NCI-H460 (cell line): ENCODE measurements at places on chromosomes 6 and 20. TPM values are rescaled to one million over a fixed set of nuclear protein-coding genes. Genes with fewer than 3 reads are reported as not detected.

Gene SRF
- 16.4 and 21.1 TPM in 2 replicates for total RNA-seq

Gene MUC22
- not detected in 2 replicates for total RNA-seq

Gene EDN1
- 12.0 and 12.8 TPM in 2 replicates for total RNA-seq

Gene TGM6
- not detected in 2 replicates for total RNA-seq

DNA sequence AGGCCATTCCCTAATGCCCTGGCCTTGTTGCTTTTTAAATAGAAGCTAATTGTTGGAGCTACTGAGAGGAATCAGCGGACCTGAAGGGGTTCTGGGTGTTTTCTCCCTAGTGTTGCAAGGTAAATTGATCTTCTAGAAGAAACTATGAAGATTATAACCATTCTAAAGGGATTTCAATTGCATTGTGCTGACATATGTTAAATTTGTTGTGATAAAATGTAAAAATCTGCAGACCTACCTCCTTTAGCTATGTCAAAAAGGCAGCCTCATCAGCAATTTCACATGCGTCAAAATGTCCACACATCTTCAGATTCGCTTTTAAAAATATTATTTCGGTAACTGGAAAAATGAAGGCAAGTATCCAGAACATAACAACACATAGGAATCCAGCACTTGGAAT, 44.4 kb downstream of the IYD start:
- DNase-seq: no peak

GRCh38 chr6:15132854-15133670, 112.8 kb upstream of the JARID2 start:
- DNase-seq: peak; percentile 30

DNA sequence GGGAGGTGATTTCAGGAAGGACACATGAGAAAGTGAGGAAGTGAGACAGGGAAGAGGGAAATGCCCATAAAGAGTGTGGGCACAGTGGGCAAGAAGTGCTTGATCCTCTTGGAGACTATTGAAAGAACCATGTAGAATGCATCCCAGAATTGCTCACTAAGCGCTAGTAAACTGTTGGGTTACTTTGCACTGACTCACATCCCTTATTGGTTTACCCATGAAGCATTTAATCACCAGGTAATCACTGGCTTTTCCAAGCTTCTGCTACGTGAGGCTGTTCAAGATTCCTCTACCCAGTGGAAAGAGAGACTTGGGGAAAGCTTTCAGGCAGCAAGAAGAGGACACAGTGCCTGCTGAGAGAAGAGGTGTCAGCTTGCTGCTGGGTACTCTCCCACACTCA, 410.0 kb upstream of the JAG1 start:
- DNase-seq: no peak

GRCh38 chr6:144990784-144991183, 705.6 kb downstream of the UTRN start:
- no peak for DNase-seq

DNA sequence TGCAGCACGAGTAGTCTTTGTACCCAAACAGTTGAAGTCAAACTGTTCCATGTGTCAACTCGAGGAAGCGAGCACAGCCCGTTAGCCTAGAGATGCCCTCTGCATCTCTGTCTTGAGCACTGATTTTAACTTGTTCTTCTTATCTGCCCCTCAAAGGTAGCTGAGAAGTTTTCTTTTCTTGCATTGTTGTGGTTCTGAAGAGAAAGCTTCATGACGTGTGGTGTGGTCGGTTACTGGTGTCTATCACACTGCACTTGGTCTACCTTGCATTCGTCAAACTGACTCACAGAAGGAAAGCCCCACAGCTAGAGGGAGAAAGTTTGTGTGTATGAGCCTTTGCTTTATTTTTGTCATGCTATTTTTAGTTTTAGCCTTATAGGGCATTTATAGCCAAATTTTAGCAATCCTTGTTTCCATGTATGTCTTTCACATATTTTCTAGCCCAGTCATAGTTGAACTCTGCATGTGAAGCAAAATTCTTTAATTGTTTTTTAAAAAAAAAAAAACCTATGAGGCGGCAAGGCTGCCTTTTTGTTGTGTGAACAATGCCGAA, 115.1 kb downstream of the JAG1 start:
- DNase-seq: no peak

DNA sequence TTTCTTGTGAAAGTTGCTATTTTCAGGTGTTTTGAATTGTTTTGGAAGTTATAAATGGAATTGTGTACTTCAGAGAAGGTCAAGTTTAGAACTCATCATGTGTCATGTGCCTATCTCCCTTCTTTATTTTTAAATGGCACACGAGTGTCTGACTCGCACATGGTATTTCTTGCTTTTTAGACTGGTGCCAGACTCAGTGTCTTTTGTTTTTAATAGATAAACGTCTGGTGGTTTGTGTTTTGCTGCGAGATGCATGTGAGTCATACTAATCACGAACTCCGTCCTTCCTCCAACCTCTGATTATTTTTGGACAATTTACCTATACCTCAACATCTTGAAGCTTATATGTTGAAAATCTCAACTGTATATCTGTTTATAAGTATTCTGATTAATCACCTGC, 292.1 kb downstream of the CDKAL1 start:
- DNase-seq: no peak
